Stimulated activated CD8-positive, alpha-beta memory T cell treated with anti-CD3 and anti-CD28 coated beads, Interleukin-2, amount 100 ng/mL, for 1 hour (primary cell): ENCODE measurements at places on chromosomes 11 and 22.

- no peak for DNase-seq
Observed at GRCh38 chr11:83571302-83571701, 285.1 kb upstream of the CCDC90B start.

DNA sequence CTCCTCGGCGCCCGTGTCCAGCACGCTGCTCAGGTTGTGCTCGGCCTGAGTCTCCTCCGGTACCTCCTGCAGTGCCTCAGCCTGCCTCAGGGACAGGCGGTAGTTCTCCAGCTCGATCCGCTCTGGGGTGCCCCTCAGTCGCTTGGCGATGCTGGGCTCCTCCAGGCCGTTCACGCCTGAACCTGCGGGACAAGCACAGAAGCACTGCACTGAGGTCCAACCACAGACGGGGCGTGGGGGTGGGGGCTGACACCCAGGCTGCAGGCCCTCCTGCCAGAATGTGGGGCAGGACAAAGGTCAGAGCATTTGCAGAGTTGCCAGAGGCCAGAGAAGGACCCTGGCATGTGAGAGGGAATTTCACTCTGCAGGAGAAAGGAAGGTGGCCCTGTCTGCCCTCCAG is 67.6 kb upstream of the BID start:
- no peak for DNase-seq

GRCh38 chr22:35311551-35311999 is 11.9 kb downstream of the TOM1 start:
- no peak for DNase-seq

GRCh38 chr22:36465232-36466021 is 16.0 kb downstream of the TXN2 start:
- no peak for DNase-seq

DNA sequence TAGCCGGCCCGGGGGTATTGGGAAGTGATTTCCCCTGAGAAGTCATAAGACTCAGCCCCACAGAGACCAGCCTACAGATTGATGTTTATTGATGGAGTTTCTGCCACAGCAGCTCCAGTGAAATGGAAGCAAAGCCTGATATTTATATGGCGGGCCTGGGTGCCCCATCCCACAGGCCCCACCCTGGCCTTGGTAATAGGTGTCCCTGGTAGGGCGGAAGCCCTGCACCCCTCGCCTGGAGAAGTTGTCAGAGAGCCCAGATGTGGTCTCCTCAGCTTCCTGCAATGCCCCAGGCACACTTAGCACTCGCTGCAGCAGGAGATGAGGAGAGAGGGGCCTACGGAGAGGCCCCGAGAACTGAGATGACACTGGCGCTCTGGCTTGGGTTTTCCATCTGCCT is 107.4 kb downstream of the MORC2 start:
- no peak for DNase-seq

GRCh38 chr22:44443641-44444235 is 54.3 kb downstream of the RTL6 start:
- DNase-seq, result no peak

DNA sequence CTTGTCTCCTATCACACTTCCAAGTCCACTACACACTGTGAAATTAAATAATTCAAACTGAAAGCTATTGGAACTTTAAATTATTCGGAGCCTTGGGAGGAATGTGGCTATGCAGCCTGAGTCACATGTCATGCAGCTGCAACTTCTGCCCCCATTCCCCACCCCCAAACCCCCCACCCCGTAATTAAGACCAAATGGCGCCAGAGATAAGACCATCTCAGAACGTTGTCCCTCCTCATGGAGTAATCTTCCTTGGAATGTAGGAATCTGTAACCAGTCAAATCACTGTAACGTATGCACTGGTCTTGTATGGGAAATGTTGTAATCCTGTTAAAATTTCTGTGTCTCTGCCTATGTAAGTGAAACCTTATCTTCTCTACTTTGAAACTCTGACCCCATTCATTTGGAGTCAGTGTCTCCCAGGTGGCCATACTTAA is 37.0 kb downstream of the GAB2 start:
- DNase-seq, result no peak
